ENCODE measurements at places on chromosomes 6 and 20. TPM values are rescaled to one million over a fixed set of nuclear protein-coding genes. Genes with fewer than 3 reads are reported as not detected.

Gene CD24
- 578 TPM for total RNA-seq

Gene FAM83D
- total RNA-seq = 4.1 TPM

Gene HAO1
- not detected for total RNA-seq

Gene VSX1
- total RNA-seq = not detected

GRCh38 chr6:38638941-38639497, 710 bp downstream of the BTBD9 start:
- peak; percentile 7 for DNase-seq

GRCh38 chr6:35476004-35476403, 7.8 kb downstream of the RPL10A start:
- DNase-seq = no peak

DNA sequence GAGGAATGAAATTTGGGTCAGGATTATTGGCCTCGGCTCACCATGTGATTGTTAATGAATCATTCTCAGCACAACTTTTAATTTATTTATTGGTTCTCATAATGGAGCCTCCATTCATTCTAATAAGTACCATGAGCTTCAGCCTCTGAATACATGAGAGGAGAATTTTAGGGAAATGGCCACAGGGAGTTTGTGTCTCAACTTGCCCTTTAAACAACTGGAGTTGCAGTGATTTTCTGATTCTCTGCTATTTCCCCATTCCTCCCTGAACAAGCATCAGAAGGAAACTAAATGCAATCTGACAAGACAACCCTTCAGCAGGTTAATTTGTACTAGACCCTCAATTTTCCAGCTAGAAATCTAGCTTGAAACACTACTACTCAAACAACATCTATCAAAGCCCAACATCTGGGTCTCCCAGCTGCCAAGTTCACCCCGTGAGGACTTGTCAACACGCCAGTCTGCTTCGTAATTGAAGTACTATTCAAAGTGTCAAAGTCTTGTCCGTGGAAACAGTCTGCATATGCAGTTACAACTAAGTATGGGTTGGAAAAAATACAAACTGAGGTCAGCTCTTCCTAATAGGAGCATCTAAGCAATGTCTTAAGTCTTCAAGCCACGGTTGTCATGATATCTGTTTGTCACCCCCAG, 235.4 kb downstream of the CDH4 start:
- DNase-seq = no peak

DNA sequence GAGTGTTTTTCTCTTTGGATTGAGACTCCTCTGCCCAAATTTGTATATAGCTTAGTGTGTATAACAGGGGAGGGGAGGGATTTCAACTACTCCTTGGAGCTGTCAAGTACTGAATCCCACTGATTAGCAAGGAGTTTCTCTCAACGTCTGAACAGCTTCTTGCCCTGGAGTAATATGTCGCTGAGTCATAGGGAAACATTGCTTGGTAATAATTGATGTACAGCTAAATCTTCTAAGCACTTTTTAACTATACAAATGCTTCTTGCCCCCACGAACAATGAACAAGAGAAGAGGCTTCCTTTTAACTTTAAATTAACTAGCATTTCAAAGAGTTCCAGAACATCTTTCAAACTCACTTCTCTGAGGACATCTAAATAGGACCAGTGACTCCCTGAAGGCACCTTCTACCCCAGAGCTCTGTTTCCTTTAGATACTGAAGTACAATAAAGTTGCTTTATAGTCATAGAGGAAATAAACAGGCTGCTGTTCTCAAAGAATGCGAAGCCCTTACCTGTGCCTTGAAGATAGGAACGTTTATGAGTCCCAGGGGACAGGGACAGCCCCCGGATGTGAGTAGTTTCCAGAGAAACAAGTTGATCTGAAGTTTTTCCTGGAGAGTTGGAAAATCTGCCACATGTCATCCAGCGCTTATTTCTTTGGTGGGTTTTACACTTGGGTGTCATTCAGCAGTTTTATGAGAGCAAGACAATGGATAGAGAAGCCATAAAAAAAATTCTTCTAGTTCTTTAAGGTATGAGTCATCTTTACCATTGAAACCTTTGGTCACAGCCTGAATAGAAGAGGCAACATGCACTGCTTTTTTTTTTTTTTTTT, 462.5 kb upstream of the BTBD3 start:
- DNase-seq = peak; percentile 86

- no peak for DNase-seq
These were observed 395.7 kb upstream of the MAP3K7 start for GRCh38 chr6:90982581-90982980.

- no peak for DNase-seq
These were observed 396.2 kb upstream of the SLC35B3 start for GRCh38 chr6:8831366-8832152.

DNA sequence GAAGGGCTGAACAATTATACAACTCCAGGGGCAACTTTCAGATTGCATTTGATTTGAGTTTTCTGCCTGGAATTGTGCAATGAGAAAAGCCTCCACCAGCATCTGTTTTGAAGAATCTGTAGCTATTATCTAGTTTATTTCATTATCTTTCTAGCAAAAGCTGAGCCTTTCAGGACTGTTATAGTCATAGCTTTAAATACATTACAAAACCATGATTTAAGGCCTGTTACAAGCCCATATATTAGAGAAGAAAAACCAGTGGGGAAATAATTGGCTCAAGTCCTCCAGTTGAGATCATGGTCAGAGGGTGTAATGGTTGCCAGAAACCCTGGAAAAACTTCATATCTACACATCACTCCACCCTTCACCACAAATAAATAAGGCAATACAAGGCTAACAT, 676.2 kb downstream of the HDGFL1 start:
- no peak for DNase-seq

DNA sequence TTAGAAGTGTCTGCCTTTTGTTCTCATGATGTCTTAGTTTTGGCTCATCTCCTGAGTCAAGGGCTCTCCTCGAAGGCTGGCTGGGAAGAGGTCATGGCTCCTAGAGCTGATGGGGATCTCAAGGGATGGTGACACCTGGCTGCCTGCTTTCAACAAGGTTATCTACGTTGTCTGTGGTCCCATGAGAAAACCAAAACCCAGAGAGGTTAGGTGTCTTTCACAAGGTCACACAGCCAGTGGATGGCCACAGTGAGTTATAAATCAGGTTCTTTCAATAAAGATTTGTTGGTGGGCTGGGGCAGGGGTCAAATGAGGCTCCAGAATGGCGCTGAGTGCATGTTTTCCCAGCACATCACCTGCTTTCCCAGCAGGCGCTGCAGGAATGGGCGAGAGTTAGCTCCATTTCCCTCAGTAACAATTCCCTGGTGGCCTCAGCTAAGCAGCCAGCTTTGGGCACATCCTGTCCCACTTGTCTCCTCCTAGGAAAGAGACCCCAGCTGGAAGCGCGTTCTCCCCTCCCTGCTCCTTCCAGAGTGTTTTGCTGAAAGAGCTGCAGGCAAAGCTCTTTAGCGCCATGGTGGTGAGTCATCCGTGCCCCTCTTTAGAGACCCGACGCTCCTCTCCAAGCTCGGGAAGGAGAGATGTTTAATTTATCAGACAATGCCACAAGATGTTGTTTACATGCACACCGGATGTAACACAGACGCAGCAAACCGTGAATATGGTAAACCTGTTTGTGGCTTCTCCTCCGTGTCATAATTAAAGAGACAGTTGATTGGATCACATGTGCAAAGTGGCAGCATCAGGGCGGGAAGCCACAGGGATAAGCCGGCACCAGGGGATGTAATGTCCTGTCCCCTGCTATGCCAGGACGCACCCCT, 109.7 kb downstream of the LRFN2 start:
- no peak for DNase-seq

Measured in kidney epithelial cell (primary cell).